PC-9 (cell line): ENCODE measurements at places on chromosomes 3 and 15. TPM values are rescaled to one million over a fixed set of nuclear protein-coding genes. Genes with fewer than 3 reads are reported as not detected.

DNA sequence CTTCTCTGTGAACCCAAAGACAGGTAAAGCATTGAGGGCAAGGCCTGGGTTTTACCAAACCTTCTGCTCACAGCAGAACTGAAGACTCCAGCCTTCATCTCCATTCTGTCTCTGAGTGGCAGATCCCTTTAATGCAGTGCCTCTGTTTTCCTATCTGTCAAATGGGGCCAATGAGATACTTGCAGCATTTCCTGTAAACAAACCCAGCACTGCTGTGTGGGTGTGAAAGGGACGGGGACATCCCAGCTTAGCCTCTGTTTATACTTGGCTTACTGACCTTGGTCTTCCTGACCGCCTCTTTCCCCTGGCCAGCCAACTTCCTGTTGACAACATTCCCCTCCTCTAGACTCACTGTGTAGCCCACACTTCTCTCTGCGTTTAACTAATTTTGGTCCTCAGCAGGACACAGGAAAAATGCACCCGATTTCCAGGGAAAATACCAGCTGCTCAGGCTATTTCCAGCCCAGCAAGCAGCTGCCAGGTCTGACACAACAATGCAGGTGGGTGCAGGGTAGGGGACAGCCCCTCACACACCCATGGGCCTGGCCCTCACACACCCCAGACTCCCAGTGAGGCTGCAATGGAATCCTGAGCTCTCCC is 105.9 kb upstream of the HERC1 start:
- no peak for DNase-seq

DNA sequence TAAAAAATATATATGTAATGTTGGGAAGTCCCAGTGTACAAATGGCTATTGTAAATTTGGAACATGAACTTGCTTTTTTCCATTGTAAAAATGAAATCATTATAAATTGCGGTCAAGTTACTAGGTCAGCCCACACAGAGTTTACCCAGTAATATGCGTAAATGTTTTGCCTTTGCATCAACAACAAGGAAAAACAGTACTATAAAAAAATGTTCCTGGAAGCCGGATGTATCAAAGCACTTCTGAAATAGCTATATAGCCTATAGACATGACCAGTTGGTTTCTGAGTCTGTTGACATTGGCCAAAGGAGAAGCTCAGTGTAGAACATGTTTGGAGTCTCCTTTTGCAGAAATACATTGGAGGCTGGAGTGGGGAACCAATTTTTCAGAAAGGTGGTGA is 23.2 kb downstream of the CTNNB1 start:
- no peak for DNase-seq

Gene EFHB
- total RNA-seq, result 1.5 and 2.8 TPM in 2 replicates

DNA sequence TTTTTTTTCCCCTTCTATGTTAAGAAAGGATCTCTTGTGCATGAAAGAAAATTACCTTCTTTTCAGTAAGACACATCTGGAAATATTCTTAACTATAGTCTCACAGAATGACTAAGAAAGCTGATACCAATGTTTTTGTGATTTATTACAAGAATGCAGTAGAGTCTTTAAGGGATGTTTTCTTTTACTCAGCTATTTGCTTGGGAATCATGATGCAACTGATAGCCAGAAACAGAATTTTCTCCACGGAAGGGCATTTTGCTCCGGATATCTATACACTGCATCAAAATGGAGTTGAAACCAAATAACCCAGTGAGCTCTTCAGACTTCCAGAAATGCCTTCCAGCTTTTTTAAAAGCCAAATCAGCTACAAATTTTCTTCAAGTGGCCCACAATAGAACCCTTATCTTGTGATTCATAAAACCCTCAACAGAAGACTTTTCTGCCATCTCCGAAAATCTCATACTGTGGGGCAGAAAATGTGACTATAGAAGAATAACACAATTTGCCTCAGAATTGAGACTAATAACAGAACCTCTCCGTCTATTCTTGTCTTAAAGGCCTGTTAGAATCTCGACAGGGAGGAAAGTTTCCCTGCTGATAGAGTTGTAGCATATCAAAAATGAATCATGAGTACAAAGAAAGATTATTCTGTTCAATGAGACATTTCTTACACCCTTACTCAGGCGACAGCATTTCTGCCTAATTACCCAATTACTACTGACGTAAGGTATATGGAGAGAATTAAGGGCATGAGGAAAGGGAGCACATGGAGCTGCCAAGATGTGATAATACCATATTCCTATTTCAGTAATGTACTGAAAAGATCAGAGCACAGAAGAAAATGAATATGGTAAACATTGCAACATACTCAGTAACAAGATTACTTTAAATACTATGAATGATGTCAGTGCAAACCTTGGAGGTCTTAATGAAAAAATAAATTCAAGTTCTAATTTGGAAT is 900.1 kb downstream of the ROBO1 start:
- DNase-seq, result no peak

DNA sequence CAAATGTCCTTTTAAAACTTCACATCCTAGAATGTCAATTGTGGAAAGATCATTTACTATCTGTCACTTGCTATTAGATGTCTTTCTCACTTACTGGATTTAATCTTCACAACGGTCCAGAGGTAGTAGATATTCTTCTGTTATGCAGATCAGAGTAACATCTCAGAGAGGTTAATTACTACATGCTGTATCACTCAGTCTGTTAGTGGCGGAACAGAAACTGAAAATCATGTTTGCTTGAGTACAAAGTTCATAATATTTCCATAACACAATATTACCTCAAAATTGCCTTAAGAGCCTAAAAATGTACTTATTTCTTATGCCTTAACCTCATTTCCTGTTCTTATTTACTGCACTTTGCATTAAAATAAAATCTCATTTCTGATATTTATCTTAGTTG is 28.6 kb upstream of the GPR149 start:
- no peak for DNase-seq

- DNase-seq, result no peak
Observed at GRCh38 chr3:56997675-56998074, 62.8 kb upstream of the SPATA12 start.

DNA sequence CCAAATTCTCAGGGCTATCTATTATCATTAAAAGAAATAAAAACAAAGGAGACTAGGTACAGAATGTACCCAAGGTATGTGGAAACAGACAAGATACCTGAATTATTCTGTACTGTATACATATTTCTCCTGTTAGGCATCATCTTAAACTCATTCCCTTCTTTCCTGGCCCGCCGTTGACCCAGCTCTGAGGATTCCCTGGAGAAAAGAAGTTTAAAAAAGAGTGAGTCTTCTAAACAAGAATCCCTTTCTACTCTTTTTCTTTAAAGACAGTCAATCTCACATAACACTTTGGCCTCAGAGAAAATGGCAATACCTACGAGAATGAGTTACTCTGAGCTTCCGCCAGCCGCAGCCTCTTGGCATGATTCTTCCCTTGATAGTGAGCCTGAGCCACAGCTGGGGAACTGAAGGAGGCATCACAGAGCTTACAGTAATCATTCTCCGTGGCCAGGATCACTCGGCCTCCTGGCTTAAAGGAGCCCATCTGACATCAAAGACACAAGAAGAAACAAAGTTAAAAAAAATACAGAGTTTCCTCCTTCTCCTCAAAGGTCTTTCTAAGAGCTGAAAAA is 44.2 kb downstream of the ZMAT3 start:
- DNase-seq, result no peak

DNA sequence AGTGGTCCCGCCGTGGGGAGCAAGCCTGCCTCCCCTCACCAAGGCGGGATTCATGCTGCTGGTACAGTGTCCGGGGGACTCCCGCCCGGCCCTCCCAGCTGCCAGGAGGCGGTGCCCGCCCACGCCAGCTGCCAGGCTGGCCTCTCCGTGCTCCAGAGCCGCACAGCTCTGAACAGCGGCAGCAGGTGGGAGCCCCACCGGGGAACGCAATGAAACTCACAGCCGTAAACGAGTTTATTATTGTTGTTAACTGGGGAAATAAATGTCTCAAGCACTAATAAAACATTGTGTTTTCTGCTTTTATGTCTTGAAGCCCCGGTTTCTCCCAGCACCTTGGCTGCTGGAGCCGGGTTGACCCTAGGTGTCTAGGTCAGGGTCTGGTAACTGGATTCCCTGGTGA is 317.7 kb upstream of the TLE3 start:
- DNase-seq, result no peak

DNA sequence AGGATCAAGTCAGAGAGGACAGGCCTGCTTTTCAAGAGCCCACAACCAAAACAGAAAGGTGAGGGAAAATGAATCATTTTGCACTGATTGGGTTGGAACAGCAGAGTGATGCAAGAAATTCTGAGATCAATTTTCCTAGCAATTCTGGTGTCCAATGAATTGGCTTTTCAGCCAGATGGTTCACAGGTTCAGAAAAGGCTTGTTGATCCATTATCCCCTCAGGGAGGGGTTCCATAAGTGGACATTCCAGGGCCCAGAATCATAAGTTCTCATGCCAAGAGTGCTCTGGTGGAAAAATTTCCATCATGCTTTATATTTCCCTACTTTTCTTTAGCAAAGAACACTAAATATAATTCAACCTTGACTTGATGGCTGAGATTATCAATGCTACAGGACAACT is 16.2 kb downstream of the RBP2 start:
- DNase-seq, result no peak

Gene ABTB1
- 39.1 and 57.1 TPM in 2 replicates for total RNA-seq

Gene KCNH8
- 0.58 and 0.63 TPM in 2 replicates for total RNA-seq

DNA sequence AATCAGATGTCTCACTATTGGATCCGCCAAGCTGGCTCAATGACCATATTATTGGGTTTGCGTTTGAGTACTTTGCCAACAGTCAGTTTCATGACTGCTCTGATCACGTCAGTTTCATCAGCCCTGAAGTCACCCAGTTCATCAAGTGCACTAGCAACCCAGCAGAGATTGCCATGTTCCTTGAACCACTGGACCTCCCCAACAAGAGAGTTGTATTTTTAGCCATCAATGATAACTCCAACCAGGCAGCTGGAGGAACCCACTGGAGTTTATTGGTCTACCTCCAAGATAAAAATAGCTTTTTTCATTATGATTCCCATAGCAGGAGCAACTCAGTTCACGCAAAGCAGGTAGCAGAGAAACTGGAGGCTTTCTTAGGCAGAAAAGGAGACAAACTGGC is 21.5 kb downstream of the SENP8 start:
- DNase-seq, result no peak
